ENCODE measurements at places on chromosomes 16 and 17.

- H3K27me3 ChIP-seq = peaks cover 81% of the 10 kb centered on the region
- H3K36me3 ChIP-seq = no peaks in the 10 kb centered on the region
- H3K4me1 ChIP-seq = peaks cover 43% of the 10 kb centered on the region
- no peak overlapping the region for H3K4me3 ChIP-seq
These were observed 2.2 kb downstream of the SDK2 start for GRCh38 chr17:73641826-73642600.

GRCh38 chr16:6229186-6229585, 1103.5 kb upstream of the RBFOX1 start:
- H3K36me3 ChIP-seq = no peaks in the 10 kb centered on the region
- H3K27me3 ChIP-seq = no peaks in the 10 kb centered on the region
- no peak overlapping the region for H3K27ac ChIP-seq
- no peak overlapping the region for H3K4me3 ChIP-seq
- H3K4me1 ChIP-seq = no peaks in the 10 kb centered on the region
- no peak for DNase-seq

- H3K36me3 ChIP-seq = no peaks in the 10 kb centered on the region
- H3K27ac ChIP-seq = peak overlapping the region; percentile 23
- no peak for DNase-seq
- H3K4me1 ChIP-seq = peaks cover 23% of the 10 kb centered on the region
- H3K27me3 ChIP-seq = no peaks in the 10 kb centered on the region
- no peak overlapping the region for H3K4me3 ChIP-seq
These were observed 27.1 kb downstream of the CDH13 start for GRCh38 chr16:82653550-82654511.

GRCh38 chr17:81422776-81423697, 27.8 kb downstream of the BAHCC1 start:
- DNase-seq = no peak
- peak overlapping the region; percentile 45 for H3K4me3 ChIP-seq
- peaks cover 62% of the 10 kb centered on the region for H3K4me1 ChIP-seq
- peak overlapping the region; percentile 90 for H3K27ac ChIP-seq
- H3K36me3 ChIP-seq = no peaks in the 10 kb centered on the region

DNA sequence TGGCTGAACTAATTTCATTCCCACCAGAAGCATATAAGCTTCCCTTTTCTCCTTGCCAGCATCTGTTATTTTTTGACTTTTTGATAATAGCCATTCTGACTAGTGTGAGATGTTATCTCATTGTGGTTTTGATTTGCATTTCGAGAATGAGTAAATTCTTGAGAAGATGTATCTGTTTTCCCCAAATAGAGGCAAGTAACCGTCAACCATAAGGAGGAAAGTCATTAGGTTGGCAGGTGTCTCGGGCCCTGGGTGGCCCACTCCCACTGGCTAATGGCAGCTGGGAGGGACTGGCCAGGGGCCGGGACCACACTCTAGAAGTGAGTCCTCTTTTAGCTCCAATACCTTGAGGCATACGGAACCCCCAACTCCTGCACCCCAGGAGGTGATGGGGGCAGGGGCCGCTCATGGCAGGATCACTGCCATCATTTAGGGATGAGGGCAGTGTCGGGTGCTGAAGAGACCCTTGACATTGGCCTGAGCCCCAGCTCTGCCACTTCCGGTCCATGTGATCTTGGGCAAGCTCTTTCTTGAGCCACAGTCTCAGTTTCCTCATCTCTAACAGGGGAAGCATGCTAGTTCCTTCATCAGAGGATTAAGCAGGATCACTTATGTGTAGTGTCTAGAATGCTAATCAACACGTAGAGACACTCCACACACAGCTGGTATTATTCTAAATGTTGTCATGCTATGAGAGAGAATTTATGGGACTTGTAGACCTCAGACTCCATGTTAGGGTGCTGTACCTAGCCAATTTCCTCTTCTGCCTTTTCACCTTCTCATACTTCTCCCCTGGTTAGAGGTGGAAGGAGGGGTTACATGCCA, 44.3 kb downstream of the RGS9 start:
- no peaks in the 10 kb centered on the region for H3K4me1 ChIP-seq
- DNase-seq = no peak
- H3K36me3 ChIP-seq = no peaks in the 10 kb centered on the region
- no peaks in the 10 kb centered on the region for H3K27me3 ChIP-seq
- peak overlapping the region; percentile 42 for H3K27ac ChIP-seq

GRCh38 chr17:46962374-46962790, 16.7 kb downstream of the RPRML start:
- no peaks in the 10 kb centered on the region for H3K4me1 ChIP-seq
- no peak overlapping the region for H3K27ac ChIP-seq
- H3K4me3 ChIP-seq = no peak overlapping the region
- H3K36me3 ChIP-seq = no peaks in the 10 kb centered on the region
- no peaks in the 10 kb centered on the region for H3K27me3 ChIP-seq

GRCh38 chr17:34504814-34505484, 74.4 kb upstream of the TMEM132E start:
- H3K4me3 ChIP-seq = no peak overlapping the region
- no peaks in the 10 kb centered on the region for H3K4me1 ChIP-seq
- no peak for DNase-seq
- H3K36me3 ChIP-seq = no peaks in the 10 kb centered on the region
- H3K27me3 ChIP-seq = no peaks in the 10 kb centered on the region

DNA sequence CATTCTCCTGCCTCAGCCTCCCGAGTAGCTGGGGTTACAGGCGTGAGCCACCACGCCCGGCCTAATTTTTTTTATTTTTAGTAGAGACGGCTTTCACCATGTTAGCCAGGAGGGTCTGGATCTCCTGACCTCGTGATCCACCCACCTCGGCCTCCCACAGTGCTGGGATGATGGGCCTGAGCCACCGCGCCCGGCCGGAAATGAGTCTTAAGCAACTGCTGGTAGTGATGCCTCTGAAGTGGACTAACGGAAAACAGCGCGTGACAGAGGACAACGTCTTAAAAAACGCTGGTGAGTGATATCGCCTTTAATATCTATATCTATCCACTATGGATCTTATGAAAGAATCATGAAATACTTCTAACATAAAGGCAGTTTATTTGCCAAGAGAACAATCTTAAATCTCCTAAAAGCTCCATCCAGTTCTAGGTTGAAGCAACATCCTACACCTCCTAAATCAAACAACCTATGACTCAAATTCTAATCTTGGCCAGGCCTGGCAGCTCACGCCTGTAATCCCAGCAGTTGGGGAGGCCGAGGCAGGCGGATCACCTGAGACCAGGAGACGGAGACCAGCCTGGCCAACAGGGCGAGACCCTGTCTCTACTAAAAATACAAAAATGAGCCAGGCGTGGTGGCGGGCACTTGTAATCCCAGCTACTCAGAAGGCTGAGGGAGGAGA, 69.8 kb downstream of the NXN start:
- no peaks in the 10 kb centered on the region for H3K36me3 ChIP-seq
- no peak for DNase-seq
- peaks cover 77% of the 10 kb centered on the region for H3K4me1 ChIP-seq
- peak overlapping the region; percentile 74 for H3K27ac ChIP-seq
- no peak overlapping the region for H3K4me3 ChIP-seq

- H3K36me3 ChIP-seq = no peaks in the 10 kb centered on the region
- H3K27ac ChIP-seq = no peak overlapping the region
- H3K4me3 ChIP-seq = no peak overlapping the region
These were observed 749.5 kb downstream of the KCNJ18 start for GRCh38 chr17:22441776-22442175.

GRCh38 chr17:67050471-67051154, 6.3 kb downstream of the CACNG1 start:
- no peak overlapping the region for H3K27ac ChIP-seq
- H3K27me3 ChIP-seq = no peaks in the 10 kb centered on the region
- H3K36me3 ChIP-seq = no peaks in the 10 kb centered on the region
- H3K4me3 ChIP-seq = no peak overlapping the region
- no peaks in the 10 kb centered on the region for H3K4me1 ChIP-seq
- DNase-seq = no peak

DNA sequence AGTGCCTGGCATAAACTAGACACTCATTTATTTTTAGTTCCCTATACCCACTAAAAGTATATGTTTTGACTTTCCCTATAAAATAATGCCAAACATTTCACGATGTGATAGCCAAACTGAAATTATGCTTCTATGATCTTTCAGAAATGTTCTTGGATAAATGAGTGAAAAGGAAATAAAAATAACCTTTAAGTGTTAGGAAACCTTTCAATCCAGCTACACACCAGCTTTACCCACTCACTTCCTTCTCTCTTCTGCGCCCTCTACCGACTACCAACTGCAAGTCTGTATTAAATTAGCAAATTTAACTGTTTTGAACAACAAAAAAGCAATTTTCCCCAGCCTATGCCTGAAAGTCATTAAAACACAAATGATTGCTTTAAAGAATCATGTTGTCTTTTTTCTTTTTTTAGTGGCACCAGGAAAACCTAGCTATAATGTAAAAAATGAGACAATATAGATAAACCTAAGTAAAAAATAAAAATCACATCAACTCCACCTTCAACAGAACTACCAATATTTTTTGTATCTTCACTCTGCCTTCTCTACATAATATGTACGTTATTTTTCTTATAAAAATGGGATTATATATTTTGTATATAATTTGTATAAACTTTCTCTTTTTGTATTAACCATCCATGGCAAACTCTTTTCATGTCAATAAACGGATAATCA, 13.2 kb upstream of the TMEM100 start:
- no peaks in the 10 kb centered on the region for H3K36me3 ChIP-seq
- no peaks in the 10 kb centered on the region for H3K27me3 ChIP-seq
- H3K4me3 ChIP-seq = no peak overlapping the region
- H3K27ac ChIP-seq = no peak overlapping the region

GRCh38 chr16:8725513-8726178, 51.2 kb downstream of the ABAT start:
- no peak overlapping the region for H3K27ac ChIP-seq
- H3K36me3 ChIP-seq = no peaks in the 10 kb centered on the region
- H3K4me1 ChIP-seq = peaks cover 32% of the 10 kb centered on the region
- no peak overlapping the region for H3K4me3 ChIP-seq

DNA sequence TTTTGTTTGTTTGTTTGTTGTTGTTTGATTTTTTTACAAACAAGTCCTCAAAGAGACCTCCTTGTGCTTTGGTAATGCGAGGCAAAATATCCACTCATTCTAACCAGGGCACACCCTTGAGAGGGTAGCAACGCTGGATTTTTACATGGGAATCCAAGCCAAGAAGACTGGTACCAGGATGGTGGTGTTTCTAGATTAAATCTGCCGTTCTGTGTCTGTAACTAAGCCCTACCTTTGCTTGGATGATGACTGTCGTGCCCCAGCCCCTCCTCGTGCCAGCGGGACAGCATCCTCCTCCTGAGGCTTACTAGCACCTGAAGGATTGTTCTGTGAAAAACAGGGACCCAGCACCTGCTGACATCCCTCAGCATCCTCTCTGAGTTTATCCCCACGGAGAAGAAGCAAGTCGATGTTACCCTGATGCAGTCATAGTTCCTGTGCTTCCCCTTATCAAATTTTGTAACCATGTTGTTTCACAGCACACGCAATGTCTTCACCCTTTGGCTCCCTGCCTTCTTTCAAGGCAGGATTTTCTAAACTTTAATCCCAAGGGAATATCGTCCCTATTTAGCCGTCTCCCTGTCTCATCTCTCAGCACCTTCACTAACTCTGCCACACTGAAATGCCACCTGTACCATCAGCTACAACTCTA, 5.1 kb upstream of the HSBP1 start:
- H3K4me1 ChIP-seq = peaks cover 42% of the 10 kb centered on the region
- no peak for DNase-seq
- peak overlapping the region; percentile 84 for H3K27ac ChIP-seq
- H3K4me3 ChIP-seq = peak overlapping the region; percentile 13
- no peaks in the 10 kb centered on the region for H3K27me3 ChIP-seq
- no peaks in the 10 kb centered on the region for H3K36me3 ChIP-seq

GRCh38 chr17:60524463-60525327, 1.3 kb downstream of the APPBP2 start:
- H3K27ac ChIP-seq = peak overlapping the region; percentile 97
- DNase-seq = no peak
- peaks cover 4% of the 10 kb centered on the region for H3K4me1 ChIP-seq
- H3K27me3 ChIP-seq = no peaks in the 10 kb centered on the region

DNA sequence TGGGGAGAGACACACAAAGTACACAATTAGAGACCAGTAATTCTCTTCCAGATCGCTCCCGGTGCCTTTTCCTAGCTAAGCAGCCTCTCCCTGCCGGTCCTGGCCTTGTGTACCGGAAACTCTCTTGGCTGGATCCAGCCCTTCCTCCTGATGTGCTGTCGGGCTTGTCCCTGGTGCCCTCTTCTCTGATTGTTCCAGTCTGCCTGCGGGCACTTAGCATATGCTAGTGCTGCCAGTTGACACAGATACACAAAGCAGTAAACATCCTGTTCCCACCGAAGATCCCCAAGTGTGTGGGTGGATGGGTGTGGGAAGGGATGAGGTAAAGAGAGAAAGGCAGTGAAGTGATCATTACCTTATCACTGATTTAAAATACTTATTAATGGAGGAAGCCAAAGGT, 9.7 kb downstream of the HS3ST3B1 start:
- no peak overlapping the region for H3K4me3 ChIP-seq
- DNase-seq = no peak
- H3K27me3 ChIP-seq = no peaks in the 10 kb centered on the region
- no peaks in the 10 kb centered on the region for H3K36me3 ChIP-seq
- H3K27ac ChIP-seq = no peak overlapping the region
- H3K4me1 ChIP-seq = peaks cover 49% of the 10 kb centered on the region

DNA sequence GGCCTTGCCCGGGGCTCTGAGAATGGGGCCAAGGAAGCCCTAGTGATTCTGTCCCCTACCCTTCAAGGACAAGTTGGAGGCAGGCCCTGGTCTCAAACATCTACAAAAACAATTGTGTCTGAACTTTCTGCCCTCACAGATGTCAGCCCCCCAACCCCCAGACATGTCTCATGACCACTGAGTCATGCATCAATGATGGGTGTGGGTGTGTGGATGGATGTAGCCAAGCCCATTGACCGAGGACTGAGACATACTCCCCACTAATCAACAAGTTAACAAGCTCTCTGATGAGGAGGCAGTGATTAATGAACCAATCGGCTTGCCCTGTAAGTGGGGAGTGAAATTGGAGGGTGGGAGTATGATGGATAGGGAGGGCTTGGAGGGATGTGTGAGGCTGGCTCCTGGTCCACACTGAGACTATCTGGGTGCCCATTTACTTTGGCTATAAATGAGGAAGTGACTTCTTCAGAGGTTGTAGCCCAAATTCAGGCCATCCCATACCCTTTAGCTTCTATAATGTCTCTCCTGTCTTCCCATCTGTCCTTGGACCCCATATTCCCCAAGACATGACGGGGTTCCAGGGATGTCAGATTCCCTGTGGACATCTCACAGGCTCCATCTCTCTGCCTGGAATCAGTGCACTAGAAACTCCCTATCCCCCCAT, 97.1 kb upstream of the TMEM97 start:
- H3K4me1 ChIP-seq = no peaks in the 10 kb centered on the region
- no peak for DNase-seq
- H3K4me3 ChIP-seq = no peak overlapping the region
- H3K36me3 ChIP-seq = no peaks in the 10 kb centered on the region
- no peak overlapping the region for H3K27ac ChIP-seq

- H3K36me3 ChIP-seq = no peaks in the 10 kb centered on the region
- H3K27ac ChIP-seq = no peak overlapping the region
- H3K4me1 ChIP-seq = no peaks in the 10 kb centered on the region
- H3K4me3 ChIP-seq = no peak overlapping the region
- no peak for DNase-seq
- no peaks in the 10 kb centered on the region for H3K27me3 ChIP-seq
These were observed 58.5 kb downstream of the IQCK start for GRCh38 chr16:19776565-19776964.
